ENCODE measurements at places on chromosomes 4 and X.

DNA sequence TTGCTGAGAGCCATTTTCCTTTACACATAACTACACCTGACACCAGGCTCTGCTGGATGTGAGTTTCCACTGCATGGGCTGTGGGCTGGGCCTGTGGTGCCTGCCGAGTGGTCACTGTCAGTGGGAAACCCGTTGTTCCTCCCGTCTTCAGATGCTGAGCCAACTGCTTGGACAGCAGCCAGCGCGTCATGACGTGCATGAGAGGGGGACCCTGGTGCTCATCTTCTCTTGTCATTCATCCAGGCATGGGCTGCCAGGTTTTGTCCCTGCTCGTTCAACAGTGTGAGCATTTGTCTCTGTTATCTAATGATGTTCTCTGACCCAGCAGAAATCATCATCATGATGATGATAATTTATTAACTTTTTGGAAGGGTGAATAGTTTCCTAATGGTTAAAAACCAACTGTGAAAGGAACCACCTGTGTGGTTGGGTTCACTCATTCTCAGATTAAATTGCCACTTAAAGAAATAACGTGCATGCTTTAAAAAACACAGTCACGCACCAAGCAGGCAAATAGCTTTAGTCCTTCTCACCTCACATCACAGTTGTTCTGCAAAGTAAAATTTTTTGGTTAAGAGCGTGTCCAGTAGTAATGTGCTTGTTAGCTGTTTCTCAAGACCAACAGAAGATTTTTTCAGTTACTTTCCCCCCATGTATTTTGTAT is 19.9 kb upstream of the CLDN34 start:
- no peak for DNase-seq

DNA sequence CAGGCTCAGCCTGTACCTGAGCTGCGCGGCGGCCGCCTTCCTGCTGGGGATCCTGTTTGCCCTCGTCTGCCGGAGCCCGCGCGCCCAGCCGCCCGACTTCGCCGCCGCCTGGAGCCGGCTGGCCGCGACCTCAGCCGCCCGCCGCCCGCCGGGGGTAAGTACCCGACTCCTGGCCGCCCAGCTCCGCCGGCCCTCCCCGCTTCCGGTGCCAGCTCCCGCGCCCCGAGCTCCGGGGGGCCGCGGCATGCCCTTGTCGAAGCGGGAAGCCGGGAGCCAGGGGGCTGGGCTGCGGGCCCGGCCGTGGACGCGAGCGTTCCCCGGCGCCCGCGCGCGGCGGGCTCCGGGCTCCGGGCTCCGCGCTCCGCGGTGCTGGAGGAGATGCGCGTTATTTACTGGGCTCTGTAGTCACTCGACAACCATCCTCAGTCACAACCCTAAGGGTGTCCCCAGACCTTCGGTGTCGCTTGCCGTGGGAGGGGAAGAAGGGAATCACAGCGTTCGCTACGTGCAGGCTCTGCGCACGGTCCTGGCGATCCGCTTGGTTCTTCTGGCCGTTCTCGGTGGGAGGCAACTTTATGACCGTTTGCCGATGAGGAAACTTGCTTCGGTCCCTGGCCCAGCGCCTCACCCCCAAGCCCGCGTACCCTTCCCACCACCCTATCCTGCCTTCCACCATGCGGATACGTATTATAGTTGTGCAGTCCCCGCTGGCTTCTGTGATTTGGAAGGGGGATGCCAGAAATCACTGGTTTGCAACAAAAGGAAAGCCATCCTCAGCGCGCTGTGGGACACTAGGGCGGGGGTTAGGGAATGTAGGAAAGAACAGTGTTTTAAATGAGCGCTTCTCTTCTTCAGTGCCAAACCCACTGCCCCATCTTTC is 944 bp downstream of the SNX25 start:
- DNase-seq = no peak

GRCh38 chrX:25020391-25020904 is 4.7 kb upstream of the ARX start:
- no peak for DNase-seq

GRCh38 chrX:150038986-150039599 is 100.8 kb upstream of the EOLA2 start:
- DNase-seq = no peak

DNA sequence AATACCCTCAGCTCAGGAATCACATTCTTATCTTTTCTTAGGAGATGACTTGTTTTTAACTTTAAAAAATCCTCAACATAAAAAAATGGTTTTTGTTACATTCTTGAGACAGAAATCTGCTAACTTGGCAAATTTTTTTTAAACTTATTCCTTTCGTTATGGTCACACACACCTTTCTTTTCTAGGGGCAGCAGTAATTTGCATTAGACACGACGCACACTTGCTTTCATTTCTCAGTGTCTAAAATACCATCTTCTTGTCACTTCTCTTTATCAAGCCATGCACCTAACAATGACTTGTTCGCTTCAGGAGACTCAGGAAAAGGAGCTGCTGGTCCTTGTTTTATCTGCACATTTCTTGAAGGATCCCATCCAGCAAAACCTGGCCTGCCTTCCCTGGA is 112.6 kb upstream of the TBL1X start:
- no peak for DNase-seq

DNA sequence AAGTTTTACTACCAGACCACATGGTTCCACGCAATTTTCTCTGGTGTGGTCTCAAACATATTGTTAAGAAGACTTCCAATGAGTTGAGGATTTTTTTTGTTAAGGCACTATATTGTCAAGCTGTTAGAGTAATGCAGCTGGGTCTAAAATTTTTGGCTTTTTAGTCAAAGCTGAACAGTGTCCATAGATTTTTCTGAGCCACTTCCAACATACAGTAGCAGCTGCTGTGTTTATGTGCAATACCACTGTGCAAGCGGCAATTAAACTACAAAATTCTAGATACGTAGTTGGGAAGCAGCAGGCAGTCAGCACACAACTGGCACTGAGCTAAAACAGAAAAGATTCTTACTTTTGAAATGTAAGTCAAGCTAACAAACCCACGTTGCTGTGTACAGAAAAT is 1551.1 kb upstream of the AGA start:
- no peak for DNase-seq

GRCh38 chr4:183714626-183715025 is 55.5 kb downstream of the TRAPPC11 start:
- no peak for DNase-seq

GRCh38 chr4:68831642-68832041 is 15.8 kb downstream of the UGT2B10 start:
- DNase-seq = no peak

GRCh38 chr4:171983935-171984805 is 171.0 kb downstream of the GALNTL6 start:
- no peak for DNase-seq

DNA sequence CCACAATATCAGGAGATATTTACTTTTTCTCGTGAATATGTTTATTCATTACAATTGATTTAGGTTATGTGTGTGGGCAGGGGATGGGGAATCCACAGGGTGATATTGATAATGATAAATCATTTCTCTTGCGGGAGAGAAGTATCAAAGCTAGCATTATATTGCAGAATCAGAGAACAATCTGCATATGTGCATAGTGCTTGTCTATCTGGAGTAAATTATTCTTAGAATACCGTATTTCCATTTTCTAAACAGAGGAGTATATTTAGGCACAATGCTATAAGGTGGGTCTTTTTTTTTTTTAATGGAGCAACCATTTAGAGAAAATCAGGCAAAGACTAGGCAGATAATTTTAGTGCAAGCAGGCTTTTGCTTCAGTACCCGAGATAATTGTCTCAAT is 166.0 kb upstream of the ARX start:
- DNase-seq = no peak

- DNase-seq = no peak
Measured at GRCh38 chr4:109611045-109611646, 51.1 kb downstream of the MCUB start.

DNA sequence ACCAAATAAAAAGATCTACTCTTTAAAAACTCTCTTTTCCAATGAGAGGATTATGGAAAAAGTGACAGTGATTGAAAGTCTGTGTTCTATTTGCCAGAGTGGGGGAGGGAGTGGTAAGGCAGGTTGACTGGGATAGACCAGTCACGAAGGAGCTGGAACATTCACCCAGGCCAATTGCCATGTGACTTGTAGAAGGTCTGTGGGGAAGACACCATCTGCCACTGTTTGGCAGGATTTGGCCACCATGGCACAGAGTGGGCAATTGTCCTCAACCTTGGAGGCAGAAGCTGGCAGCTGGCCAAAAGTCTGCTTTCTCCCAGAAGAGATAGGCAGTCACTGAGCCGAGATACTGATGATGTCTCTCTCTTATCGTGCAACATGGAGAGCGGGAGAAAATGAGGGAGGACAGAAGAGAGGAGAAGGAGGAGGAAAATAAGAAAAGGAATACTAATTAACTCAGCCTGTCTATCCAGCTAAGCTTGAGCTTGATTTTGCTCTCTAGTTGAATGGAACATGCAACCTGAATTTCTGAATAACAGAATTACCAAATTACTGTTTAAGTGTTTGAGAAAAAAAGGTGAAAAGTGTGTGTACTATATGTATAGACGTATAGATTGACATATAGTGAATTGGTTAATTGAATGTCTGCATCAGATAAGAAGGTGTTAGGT is 267.1 kb downstream of the ARHGAP24 start:
- no peak for DNase-seq

DNA sequence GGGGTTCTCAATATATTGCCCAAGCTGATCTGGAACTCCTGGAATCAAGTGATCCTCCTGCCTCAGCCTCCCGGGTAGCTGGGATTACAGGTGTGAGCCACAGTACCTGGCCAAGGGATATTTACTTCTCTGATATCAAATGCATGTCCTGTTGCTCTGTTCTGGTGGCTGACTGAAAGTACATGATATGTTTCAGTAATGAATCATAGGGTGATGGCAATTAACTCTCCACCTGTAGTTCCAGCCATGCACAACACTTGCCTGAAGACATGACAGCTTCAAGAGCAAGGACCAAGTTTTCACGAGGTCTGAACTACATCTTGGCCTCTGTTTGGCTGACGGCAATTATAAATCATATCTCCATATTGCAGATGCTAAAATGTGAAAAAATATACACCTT is 9.1 kb downstream of the ZCCHC4 start:
- no peak for DNase-seq

- no peak for DNase-seq
Measured at GRCh38 chr4:146647615-146648460, 9.1 kb downstream of the POU4F2 start.

DNA sequence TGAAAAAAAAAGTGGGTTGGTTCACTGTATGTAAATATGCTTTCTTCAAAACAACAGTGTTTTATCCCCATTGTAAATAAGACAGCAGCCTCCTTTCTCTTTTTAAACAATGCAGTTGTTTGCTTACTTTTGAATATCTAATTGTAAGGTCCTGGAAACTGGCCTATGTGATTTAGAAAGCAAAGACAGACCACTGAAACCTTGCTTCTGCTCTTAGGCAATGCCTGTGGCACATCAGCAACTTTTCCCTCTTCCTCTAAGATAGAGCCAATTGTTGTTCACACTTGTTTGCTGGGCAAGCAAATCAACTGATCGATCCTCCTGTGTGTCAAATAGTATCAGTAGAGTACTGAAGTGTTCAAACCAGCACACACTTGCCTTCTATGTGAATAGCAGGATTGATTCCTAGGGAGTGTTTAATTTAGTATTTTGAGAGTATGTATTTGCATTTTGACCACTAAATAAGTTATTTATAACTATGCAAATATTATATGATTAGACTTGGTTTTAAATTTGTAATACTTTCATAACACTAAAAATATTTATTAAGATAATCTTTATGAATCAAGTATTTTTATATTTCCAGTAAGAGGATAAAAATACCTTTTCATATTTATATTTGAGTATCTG is 55.4 kb upstream of the GRPR start:
- no peak for DNase-seq

GRCh38 chrX:672931-673330 is 42.3 kb downstream of the SHOX start:
- no peak for DNase-seq

DNA sequence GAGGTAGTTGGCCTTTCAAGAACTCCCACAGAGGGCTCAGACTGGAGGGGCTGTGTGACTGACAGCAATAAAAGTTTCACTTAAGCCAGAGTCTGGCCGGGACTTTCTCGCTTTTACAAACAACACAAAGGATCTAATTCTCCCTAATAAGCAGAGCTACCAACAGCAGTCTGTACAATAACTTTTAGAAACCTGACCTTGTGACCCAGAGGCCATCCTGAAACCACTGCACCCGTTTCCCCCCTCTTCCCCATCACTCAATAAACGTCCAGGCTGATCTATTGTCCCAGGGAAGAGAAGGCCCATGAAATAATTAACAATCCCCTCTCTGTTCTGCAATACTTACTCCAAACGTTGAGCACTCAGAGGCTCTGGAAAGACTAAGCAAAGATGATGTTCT is 442.4 kb downstream of the ZIC3 start:
- DNase-seq = no peak

DNA sequence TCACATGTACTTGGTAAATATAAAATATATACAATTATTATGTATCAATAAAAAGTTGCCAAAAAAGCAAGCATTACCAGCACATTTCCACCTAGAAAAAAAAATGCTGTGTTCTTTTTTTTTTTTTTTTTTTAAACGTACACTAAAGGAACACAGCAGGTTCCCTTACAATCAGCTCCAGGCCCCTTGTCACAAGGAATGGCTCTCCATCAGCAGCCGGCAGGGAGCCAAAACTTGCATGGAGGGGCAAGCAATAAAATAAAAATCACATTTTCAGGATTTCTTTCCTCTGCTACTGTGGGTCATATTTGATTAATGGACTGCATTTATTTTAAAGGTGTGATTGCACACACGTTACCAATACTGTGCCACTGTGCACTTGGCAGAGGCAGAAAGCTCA is 460.3 kb downstream of the GPAT3 start:
- DNase-seq = no peak

Measured in retinal pigment epithelial cell (primary cell).